ENCODE measurements at places on chromosomes 16 and 17.

- DNase-seq = peak; percentile 67
- H3K4me3 ChIP-seq = peak within 1 kb of the TSS; percentile 87
- H3K27ac ChIP-seq = peak within 1 kb of the TSS; percentile 66
- peaks cover 2% of the 10 kb centered on the region for H3K36me3 ChIP-seq
- H3K27me3 ChIP-seq = peaks cover 90% of the 10 kb centered on the region
These were observed at the start of gene DLX4 for GRCh38 chr17:49969134-49969759. Gene DLX4, plus strand, starts transcription at chr17:49969190. Its CDS starts 279 bp downstream, at chr17:49969469.

DNA sequence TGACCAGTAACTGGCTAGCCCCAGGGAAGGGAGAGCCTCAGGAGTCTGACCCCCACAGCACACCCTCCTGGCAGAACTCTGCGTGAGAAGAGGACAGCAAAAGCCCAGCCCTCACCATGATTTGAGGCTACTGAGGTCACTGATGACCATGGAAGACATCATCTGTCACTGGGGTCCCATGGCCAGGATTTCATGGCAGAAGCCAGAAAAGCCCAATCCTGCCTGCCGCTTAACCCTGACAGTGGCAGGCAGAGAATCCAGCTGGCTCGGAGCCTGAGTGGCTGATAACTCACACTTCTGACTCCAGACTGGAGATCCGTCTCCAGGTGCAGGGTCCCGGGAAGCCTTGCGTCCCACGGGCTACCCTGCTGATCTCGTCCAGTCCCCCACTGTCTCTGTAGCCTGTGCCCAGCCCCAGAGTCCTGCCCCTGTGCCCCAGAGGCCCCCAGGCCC is 17.5 kb downstream of the GRIN2C start:
- H3K27me3 ChIP-seq = peaks cover 21% of the 10 kb centered on the region
- H3K4me3 ChIP-seq = no peak overlapping the region
- no peak overlapping the region for H3K27ac ChIP-seq
- peaks cover 4% of the 10 kb centered on the region for H3K4me1 ChIP-seq
- no peaks in the 10 kb centered on the region for H3K36me3 ChIP-seq

- H3K27me3 ChIP-seq = peaks cover 7% of the 10 kb centered on the region
- no peaks in the 10 kb centered on the region for H3K36me3 ChIP-seq
- H3K4me1 ChIP-seq = no peaks in the 10 kb centered on the region
- H3K4me3 ChIP-seq = no peak overlapping the region
- no peak for DNase-seq
These were observed 3.6 kb downstream of the FOXN1 start for GRCh38 chr17:28509789-28510188.

- H3K36me3 ChIP-seq = peaks cover 50% of the 10 kb centered on the region
- peaks cover 24% of the 10 kb centered on the region for H3K4me1 ChIP-seq
- no peak for DNase-seq
- no peaks in the 10 kb centered on the region for H3K27me3 ChIP-seq
- peak overlapping the region; percentile 68 for H3K27ac ChIP-seq
- H3K4me3 ChIP-seq = peak overlapping the region; percentile 51
These were observed 67.4 kb downstream of the SIAH1 start for GRCh38 chr16:48317614-48318315.

Data from activated CD4-positive, alpha-beta T cell treated with anti-CD3 and anti-CD28 coated beads, Interleukin-2, amount 10 ng/mL, durations not matched to agents 24 days and 14 days (primary cell).